NCI-H2029 treated with DMSO at 0.1 percent for 48 hours (cell line): ENCODE measurements at places on chromosomes 2 and 18.

DNA sequence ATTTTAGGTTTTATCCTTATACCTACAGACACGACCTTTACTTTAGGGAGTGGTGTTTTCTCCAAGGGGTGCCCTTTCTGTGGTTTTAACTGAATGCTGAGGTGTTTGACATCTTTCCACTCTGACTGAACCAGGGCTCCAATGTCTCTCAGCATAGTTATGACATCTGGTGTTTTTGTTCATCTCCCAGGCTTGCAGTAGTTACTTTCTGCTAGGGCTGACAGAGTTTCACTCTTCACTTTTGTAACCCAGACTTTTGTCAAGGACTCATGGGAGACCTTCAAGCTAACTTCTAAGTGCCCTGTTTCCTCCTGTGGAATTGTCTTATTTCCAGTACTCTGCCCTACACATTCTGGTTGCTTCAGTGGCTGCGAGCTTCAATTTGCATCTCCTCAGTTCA is 103.1 kb downstream of the CCDC85A start:
- no peak for DNase-seq

GRCh38 chr18:67496469-67496868 is 20.1 kb downstream of the DSEL start:
- no peak for DNase-seq

GRCh38 chr2:71846669-71847291 is 300.9 kb downstream of the CYP26B1 start:
- no peak for DNase-seq

GRCh38 chr2:44351088-44351487 is 10.2 kb downstream of the PREPL start:
- no peak for DNase-seq

DNA sequence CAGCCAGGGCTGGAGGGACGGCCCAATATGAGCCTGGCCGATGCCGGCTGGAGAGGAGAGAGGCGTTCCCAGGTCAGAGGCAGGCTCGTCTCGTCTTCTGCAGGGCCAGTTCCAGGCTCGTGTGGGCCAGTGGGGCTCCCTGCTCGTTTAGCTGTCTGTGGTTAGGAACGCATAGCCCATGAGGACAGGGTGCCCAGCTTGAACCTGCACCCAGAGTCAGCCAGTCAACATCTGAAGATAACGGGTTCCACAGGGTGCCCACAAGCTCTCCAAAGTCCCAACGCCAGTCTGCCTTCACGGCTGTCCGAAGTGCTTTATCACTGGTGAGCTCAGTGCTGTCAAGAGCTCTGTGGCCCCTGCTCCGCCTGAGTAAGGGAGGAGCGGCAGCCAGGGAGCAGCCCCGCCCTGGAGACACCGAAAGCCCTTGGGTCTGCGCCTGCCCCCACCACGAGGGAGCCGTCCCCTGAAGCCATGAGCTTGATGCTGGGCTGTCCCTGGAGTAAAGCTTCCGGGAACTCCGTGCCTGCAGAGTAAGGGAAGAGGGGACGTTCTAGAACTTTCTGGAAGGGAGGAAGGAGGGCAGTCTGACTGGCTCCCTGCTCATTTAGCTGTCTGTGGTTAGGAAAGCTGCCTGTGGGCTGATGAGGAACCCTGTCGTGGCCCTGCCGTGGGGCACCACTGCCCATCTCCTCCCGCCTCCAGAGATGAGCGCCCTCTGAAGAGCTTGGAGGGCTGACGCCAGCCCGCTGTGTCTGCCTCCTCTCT is 2.7 kb upstream of the HSBP1L1 start:
- no peak for DNase-seq

DNA sequence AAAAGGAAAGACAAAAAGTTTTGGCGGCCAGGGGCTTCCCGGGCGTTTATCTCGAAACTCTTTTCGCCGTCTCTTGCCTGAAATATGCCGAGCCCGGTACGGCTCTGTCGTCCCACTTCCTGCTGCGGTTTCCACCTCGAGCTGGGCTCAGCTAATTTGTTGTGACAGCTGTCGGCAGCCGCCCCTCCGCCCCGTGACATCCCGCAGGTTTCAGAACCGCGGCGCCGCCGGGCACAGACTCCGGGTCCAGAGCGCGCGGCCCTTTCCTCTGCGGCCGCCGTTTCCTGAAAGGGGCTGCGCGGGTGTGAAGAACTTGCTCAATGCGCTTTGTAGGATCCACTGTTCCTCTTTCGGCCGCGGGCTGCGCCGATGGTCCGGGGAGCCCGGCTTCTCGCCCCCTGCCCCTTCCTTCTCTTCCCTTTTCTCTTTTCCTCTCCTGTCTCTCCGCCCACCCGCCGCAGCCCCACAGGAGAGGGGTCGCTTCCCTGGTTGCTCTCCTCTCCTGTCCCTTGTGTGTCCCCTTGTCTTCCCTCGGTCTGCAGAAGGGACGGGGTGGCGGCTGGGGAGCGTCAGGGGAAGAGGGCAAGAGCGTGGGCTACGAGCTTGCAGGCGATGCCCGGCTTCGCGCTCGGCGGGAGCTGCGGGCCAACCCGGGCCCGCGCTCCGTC is 648 bp downstream of the ARID5A start:
- DNase-seq, result no peak

DNA sequence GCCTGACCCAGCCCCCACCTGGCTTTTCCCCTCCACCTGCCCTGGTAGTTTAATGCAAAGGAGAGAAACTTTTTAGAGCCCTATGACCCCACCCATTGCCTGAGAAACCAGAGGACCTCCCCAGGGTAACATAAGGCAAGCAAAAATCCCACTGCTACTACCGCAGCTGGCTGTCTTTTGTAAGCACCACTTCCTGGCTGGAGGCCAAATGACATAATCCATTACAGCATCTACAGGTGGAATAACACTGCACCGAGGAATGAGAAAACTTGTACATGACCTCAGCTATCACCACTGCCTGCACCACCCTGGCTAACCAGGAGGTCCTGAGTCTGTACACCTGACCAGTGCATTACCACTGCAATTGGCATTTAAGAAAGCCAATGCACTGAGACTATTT is 149.6 kb upstream of the GALNT5 start:
- DNase-seq, result peak; percentile 75

GRCh38 chr2:219270055-219270372 is 9.2 kb upstream of the DNAJB2 start:
- DNase-seq, result no peak

GRCh38 chr18:79875931-79876461 is 75.5 kb downstream of the SLC66A2 start:
- no peak for DNase-seq

GRCh38 chr2:39024833-39025232 is 96.0 kb downstream of the SOS1 start:
- DNase-seq, result no peak

GRCh38 chr2:45284621-45284995 is 275.4 kb upstream of the SIX2 start:
- no peak for DNase-seq

DNA sequence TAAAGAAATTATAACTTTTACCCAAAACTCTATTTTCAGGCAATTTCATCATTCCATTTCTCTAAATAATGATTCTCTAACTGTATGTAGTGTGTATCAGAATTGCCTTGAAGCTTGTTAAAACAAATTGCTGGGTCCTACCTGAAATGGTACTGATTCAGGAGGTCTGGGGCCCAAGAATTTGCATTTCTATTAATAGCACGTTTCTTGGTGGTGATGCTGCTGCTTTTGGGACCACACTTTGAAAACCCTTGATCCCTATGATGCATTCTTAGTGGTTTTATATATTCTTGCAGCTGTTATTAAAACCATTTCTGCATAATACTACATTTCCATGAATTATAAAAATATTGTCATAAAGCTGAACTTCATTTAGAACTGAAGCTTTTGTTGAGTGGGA is 140.7 kb downstream of the NCK2 start:
- DNase-seq, result no peak

GRCh38 chr18:9691235-9691634 is 16.9 kb upstream of the RAB31 start:
- DNase-seq, result no peak

GRCh38 chr2:239178484-239178883 is 222.3 kb downstream of the HDAC4 start:
- DNase-seq, result no peak

DNA sequence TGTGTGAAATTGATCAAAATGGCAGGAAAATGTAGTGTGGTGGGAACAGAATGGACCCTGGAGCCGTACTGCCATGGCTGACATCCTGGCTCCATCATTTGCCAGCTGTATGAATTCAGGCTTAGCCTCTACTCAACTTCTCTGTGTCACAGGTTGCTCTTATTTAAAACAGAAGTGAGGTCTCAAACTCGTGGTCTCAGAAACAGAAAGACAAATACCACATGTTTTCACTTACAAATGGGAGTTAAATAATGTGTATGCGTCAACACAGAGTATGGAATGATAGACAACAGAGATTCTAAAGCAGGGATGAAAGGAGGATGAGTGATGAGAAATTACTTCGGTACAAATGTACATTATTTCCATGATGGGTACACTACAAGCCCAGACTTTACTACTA is 227.4 kb downstream of the DCC start:
- no peak for DNase-seq

- DNase-seq, result no peak
Observed at GRCh38 chr2:41896186-41896846, 151.5 kb upstream of the PKDCC start.
